A549 treated with dexamethasone at 1 μM for 4 hours (cell line): ENCODE measurements at places on chromosomes 4 and X. TPM values are rescaled to one million over a fixed set of nuclear protein-coding genes. Genes with fewer than 3 reads are reported as not detected.

USP17L15 gene
- total RNA-seq, result not detected in 5 replicates

PASD1 gene
- 0.02 to 0.07 TPM in 2 of 5 replicates, not detected in the others for total RNA-seq

SMIM10 gene
- total RNA-seq, result 0.06 to 0.08 TPM (median 0.06 TPM) in 4 of 5 replicates, not detected in the other

GYG2 gene
- 3.9 to 6.0 TPM (median 4.9 TPM) in 5 replicates for total RNA-seq

TLR1 gene
- total RNA-seq, result 0.14 to 0.27 TPM (median 0.17 TPM) in 5 replicates

SSX4B gene
- not detected in 5 replicates for total RNA-seq
